ENCODE measurements at places on chromosomes 5 and 9.

GRCh38 chr9:34341659-34342295 lies 12.4 kb downstream of the NUDT2 start:
- DNase-seq, result no peak

GRCh38 chr5:166551384-166551783 lies 1740.1 kb upstream of the WWC1 start:
- no peak for DNase-seq

DNA sequence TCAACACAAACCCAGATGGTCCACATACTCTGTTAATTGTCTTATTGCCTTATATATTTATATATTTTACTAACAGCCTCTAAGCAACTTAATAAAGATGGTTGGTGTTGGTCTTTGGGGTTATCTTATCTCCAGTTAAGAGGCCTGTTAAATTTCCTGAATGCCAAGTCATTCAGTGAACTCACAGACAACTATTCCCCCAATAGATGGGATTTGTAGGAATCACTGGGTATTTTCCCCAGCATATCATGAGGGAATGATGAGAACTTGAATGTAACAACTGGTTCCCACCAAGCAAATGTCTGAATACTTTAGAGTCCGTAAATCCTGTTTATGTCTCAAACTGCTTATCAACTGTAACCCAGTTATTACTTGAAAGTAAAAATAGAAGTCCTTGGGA lies 42.7 kb upstream of the RETREG1 start:
- DNase-seq, result no peak

DNA sequence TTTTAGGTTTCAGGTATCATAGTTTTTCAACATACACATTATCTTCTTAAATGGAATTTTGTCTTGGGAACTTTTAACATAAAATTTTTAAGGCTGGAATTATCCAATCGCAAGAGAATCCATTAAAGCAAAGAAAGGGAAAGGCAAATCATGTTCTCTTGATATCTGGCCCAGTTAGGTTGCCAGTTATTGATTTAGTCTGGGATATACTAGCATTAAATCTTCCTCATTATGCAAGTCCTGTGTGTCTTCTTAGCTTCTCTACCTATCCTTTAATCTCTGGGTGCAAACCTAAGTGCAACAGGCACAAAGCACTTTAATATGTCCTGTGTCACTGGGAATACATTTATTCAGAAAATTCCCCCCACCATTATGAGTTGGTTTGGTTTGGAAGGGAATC lies 75.4 kb upstream of the CNTLN start:
- no peak for DNase-seq

GRCh38 chr5:90264689-90265544 lies 144.6 kb downstream of the CETN3 start:
- DNase-seq, result peak; percentile 63

DNA sequence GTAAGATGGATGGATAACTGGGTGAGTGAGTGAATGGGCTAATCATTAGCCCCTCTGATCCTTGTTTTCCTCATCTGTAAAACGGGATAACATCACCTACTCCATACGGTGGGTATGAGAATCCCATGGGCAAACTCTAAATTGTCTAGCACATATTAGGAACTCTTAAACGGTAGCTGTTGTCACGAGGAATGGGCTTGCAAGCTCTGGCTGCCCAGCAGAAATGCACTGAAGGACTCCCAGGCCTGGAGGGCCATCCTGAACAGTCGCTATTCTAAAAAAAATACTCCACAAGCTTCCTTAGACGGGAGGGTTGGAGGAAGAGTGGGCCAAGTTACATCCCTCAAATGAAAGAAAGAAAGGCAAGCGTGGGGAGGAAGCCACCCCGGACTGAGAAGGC lies 711 bp upstream of the POU4F3 start:
- DNase-seq, result no peak

GRCh38 chr9:126756876-126757415 lies 47.9 kb upstream of the ZBTB43 start:
- DNase-seq, result no peak

- no peak for DNase-seq
These were observed 197.7 kb downstream of the NTRK2 start for GRCh38 chr9:84867186-84867585.

- DNase-seq, result no peak
These were observed 4.5 kb downstream of the GEMIN5 start for GRCh38 chr5:154933537-154933936.

DNA sequence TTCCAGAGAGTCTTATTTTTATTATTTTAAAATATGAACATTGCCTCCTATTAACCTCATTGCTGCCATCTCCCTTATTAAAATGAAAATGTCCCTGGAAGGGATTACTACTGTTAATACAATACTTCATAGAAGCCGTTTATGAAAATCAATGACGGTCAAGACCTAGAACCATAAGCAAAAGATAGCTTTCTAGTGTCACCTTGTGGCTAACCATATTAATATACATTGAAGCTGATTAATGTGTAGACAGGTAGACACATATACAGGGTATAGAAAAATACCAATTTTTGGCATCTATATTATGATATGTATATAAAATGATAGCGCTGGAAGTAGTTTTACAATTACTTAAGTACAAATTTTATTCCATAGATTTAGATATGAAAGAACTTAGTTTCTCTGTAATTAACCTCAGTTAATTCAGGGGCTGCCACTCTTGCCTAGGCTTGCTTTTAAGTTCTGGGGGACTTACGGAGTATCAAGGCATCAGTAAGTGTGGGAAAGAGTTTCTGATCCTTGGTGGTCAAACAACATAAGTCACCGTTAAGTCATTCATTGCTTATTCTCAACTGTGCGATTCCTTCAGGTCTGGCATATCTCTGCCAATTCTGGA lies 2.5 kb upstream of the YTHDC2 start:
- no peak for DNase-seq

DNA sequence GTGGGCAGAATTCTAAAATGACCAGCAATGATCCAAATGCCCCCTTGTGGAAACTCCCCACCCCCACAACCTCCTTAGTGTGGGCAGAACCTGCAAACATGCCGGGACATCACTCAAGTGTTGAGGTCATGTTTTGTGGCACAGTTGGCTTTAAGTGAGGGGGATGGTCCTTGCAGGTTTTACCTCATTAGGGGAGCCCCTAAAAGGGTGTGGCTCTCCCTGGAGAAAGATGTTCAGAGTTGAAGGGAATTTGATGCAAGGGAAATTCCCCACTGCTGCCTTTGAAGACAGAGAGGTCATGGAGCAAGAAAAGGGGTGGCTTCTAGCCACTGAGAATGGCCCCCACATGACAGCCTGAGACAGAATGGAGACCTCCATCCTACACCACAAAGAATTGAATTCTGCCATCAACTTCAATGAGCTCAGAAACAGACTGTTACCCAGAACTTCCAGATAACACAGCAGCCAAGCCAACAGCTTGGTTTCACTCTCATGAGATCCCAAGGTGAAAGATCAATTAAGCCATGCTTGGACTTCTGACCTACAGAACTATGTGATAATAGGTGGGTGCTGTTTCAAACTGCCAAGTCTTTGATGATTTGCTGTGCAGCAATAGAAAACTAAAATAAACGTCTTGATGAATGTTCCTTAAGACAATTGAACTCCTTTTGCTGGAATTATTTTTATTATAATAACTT lies 103.4 kb downstream of the MED10 start:
- no peak for DNase-seq

- no peak for DNase-seq
These were observed 4.8 kb upstream of the C5orf47 start for GRCh38 chr5:173984218-173984617.

DNA sequence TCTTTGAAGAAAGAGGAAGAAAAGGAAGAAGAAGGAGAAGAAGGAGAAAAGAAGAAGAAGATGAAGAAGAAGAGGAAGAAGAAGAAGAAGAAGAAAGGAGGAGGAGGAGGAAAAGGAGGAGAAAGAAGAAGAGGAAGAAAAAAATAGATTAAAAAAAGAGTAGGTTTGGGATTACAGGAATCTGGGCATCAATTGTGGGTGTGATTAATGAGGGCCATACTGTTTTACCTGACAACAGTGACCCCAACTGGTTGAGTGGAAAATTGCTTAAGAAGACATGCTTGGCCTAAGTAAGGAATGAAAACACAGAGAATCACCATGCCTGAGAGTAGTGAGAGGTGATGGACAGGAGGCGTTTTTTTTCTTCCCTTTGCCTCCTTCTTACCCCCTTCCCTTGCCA lies 114.6 kb downstream of the FAM170A start:
- no peak for DNase-seq

DNA sequence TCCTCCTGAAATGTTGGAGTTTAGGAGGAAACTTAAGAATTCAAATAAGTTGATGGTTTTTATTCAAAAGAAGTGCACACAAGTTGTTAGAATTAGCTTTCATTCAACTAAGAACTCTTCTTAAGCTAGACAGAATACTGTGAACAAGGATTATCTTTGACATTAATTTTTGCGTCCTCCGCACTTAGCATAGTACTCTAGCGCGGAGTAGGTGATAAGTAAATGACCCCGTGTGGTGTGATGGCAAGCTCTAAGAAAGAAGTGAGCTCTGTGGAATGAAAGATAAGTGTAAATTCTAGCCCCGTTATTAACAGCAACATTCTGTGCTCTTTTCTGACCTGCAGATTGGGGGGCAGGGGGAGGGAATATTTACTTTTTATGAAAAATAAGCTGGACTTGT lies 1.0 kb downstream of the BRIX1 start:
- DNase-seq, result no peak

- DNase-seq, result no peak
These were observed 91.9 kb upstream of the NEURL1B start for GRCh38 chr5:172548981-172549687.

GRCh38 chr5:179371681-179372680 lies 26.7 kb upstream of the ADAMTS2 start:
- DNase-seq, result no peak

- DNase-seq, result no peak
These were observed 230.3 kb upstream of the PTPRD start for GRCh38 chr9:10843151-10843550.

DNA sequence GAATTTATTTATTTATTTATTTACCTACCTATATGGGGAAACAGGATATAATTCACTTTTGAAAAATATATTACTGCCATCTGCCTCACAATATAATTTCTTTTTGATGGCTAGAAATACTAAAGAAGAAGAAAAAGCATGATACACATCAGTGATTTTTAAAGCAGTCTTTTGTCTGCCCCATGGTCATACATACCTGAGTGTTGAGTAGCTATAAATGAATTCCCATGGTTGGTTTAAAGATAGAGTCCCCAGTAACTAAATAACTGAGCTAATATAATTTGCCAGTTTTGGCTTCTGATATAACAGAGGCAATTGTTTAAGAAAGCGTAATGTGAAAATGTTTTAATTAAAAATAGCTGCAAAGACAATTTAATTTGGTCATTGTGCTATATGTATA lies 447.8 kb downstream of the PDE4D start:
- DNase-seq, result no peak

DNA sequence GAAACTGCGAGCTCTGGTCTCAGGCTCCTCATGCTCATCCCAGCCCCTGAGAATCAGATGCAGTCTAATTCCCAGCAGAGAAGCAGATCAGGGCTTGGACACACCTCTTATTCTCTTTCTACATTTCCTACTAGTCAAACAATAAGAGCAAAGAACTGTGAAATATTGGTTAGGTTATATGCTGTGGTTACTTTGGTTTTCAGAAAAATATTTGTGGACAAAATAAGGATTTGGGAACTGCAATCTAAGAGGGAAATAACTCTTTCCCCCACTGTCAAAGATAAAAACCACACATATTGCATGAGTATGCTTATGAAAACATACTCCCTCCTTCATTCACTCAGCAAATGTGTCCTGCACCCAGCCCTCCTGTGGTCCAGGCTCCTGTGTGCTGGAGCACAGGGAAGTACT lies 164.5 kb upstream of the S1PR3 start:
- no peak for DNase-seq

DNA sequence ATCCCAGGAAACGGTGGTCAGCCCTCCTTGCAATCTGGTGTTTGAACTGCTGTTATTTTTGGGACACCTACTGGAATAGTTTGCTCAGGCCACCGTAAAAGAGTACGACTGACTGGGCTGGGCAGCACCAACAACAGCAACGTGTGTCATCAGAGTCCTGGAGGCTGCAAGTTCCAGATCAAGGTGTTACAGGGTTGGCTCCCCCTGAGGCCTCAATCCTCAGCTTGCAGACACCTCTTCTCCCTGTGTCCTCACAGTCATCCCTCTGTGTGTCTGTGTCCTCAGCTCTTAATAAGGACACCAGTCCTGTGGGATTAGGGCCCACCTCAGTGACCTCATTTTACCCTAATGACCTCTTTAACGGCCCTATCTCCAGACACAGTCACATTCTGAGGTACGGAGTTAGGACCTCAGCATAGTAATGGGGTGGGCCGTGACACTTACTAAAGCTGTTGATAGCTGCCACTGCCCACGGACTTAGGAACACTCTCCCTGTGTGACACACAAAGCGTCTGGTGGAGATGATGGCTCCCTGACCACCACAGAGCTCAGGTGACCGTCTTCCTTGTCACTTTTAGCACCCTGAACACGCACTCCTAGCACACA lies 16.8 kb downstream of the GLT6D1 start:
- DNase-seq, result no peak

DNA sequence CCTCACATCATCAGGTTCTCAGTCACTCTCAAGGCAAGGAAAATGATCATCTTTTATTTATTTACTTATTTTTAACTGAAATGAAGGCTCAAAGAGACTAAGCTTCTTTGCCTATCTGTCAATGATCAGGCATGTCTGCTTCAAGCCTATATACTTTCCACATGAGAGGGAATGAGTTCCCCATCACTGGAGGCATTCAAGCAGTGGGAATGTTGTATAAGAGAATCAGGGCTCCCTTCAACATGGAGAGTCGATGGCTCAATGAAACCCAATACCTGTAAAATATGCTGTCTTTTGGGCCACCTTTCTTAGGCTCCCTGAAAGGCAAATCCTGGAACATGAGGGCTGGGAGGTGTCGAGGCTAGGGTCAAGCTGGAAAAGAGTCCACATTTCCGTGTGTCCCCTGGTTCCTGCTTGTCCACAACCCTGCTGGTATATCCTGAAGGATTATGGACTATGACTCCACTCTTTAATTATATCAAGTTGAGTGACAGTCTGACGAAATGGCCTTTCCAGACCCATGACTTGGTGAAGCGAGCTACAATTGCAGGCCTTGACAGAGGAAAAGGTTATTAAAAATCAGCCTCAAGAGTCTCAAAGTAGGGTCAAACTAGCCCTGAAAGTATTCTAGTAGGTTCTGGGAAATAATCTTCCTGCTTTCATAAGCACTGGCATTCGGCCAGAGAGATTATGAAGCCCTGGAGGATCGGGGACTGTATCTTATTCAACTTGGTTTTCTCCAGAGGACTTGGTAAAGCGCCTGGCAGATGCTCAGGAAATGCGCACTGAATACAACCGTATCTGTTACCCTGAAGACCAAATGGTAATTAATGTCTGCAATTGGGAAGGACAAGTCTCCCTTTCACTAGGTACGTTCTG lies 145.9 kb upstream of the TBC1D2 start:
- DNase-seq, result no peak

DNA sequence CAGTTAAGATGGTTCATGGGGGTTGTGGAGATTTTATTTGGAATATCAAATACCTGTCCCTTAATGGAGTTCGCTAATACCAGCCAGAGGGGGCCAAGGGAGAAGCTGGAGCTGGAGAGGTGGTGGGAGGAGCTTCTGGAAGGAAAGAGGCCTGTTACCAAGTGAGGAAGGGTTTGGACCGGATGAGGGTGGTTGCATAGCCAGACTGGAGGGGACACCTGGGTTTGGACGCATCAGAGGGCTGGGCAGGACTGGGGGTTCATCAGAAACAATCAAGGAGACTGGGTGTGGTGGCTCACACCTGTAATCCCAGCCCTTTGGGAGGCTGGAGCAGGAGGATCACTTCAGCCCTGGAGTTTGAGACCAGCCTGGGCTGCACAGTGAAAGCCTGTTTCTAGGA lies 111.8 kb upstream of the IER5L start:
- no peak for DNase-seq
